Upper lobe of left lung (tissue), 6 donors: ENCODE measurements at places on chromosomes 16 and 17. TPM values are rescaled to one million over a fixed set of nuclear protein-coding genes. Genes with fewer than 3 reads are reported as not detected.

EDC4 gene
- 75.6 TPM for total RNA-seq

PRSS22 gene
- total RNA-seq, result 9.3 TPM

CCDC47 gene
- 65.9 TPM for total RNA-seq

FNDC8 gene
- not detected for total RNA-seq

AOC3 gene
- 111 TPM for total RNA-seq

- H3K4me3 ChIP-seq, result no peak overlapping the region
- H3K36me3 ChIP-seq, result no peaks in the 10 kb centered on the region
- DNase-seq, result no peak
- no peak overlapping the region for H3K27ac ChIP-seq
- no peaks in the 10 kb centered on the region for H3K27me3 ChIP-seq
- no peaks in the 10 kb centered on the region for H3K4me1 ChIP-seq
Measured at GRCh38 chr16:11291091-11291703, 10.1 kb upstream of the PRM1 start.

DNA sequence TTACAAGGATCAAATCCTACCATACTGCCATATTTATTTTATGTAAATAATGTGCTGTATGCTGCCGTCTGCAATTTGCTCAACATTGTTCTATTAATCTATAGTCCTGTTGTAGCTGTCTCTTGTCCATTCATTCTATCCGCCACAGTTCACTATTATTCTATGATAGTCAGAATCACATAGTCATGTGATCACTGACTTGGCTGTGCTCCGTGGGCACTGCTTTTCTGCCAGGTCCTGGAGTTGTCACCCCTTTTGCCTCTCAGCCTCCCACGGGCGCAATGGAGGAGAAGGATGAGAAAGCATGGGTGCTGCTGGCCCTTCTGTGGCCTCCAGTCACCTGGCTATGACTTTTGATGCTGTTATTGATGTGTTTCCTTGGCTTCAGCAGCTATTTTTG, 37.3 kb upstream of the ANKFY1 start:
- H3K27me3 ChIP-seq, result no peaks in the 10 kb centered on the region
- H3K4me1 ChIP-seq, result no peaks in the 10 kb centered on the region

DNA sequence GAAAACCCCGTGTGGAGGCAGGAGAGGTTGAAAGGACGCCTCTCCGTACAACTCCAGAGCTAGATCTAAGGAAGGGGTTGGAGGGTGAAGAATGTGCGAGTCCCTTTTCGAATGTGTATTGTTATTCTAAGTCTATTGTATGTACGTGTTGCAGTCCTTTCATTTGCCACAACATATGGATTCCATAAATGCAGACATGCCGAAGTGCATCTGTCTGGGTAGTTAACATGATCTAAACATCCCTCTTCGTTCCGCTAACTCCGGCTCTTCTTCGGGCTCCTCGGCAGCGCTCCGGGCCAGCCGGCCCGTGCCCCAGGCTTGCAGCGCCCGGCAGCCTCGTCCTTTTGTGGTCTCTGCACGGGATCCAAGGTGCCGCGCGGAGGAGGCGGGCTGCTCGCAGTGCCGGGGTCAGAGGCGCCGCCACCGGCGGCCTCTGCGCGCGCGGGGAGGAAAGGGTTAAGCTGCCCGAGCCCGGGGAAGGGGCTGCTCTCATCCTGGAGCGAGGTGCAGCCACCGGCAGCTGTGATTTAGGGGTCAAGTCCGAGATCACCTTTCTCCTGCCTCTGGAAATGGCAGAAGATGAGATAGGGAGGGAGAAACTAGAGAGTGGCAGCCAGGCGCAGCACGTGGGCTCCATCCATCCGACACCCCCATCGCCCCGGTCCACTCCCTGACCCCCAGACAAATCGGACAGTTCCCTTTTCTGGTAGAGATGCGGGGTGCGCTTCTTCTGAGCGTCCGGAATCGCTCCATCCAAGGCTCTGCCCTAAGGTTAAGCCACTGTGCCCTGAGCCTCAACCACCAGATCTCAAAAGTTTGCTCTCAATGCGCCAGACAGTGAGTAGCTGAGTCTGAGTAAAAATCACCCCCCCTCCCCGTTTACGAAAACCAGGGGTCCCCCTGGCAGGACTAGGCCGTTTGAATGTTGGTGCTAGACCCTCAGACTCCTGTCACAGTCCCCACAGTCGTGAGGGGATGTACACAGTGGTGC, 15.1 kb upstream of the ZFHX3 start:
- H3K27ac ChIP-seq, result peak overlapping the region; percentile 57
- H3K4me3 ChIP-seq, result peak overlapping the region; percentile 34
- peaks cover 35% of the 10 kb centered on the region for H3K27me3 ChIP-seq
- peaks cover 58% of the 10 kb centered on the region for H3K4me1 ChIP-seq
- no peaks in the 10 kb centered on the region for H3K36me3 ChIP-seq

- no peaks in the 10 kb centered on the region for H3K4me1 ChIP-seq
- no peak overlapping the region for H3K27ac ChIP-seq
Measured at GRCh38 chr17:64682261-64683181, 20.4 kb upstream of the SMURF2 start.

DNA sequence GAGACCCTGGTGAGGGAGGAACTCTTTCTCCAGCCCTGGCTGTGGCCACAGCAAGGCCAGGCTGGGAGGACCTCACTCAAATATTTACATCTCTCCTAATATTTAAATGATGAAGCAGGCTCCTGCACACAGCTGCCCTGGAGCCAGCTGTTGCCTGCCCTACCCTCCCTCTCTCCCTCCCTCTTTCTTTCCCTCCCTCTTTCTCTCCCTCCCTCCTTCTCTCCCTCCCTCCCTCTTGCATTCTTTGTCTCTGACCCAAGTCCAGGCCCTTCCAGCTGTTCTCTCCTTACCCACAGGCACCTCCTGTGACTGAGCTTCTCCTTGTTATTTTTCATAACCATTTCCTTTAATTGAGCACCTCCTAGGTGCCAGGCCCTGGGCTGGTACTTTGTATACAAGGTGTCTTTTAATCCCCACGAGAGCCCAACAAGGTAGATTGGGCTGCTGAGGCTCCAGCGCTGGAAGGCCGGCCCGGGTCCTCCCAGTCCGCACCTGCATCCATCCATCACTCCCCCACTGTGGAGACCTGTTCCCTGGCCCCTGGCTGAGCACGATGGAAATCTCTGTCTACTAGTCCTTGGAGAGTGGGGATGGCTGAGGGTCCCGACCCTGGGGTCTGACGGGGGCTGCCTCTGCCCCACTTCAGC, 242.3 kb downstream of the SEC14L1 start:
- no peaks in the 10 kb centered on the region for H3K27me3 ChIP-seq
- DNase-seq, result no peak
- H3K4me1 ChIP-seq, result peaks cover 96% of the 10 kb centered on the region
- peak overlapping the region; percentile 91 for H3K27ac ChIP-seq
- H3K36me3 ChIP-seq, result no peaks in the 10 kb centered on the region

GRCh38 chr17:57080718-57081117, 4.3 kb upstream of the AKAP1 start:
- DNase-seq, result no peak
- no peaks in the 10 kb centered on the region for H3K27me3 ChIP-seq
- H3K36me3 ChIP-seq, result no peaks in the 10 kb centered on the region
- no peaks in the 10 kb centered on the region for H3K4me1 ChIP-seq
- H3K4me3 ChIP-seq, result no peak overlapping the region

GRCh38 chr16:81610144-81610842, 165.7 kb downstream of the CMIP start:
- no peak overlapping the region for H3K4me3 ChIP-seq
- DNase-seq, result peak; percentile 93
- H3K27me3 ChIP-seq, result no peaks in the 10 kb centered on the region
- no peaks in the 10 kb centered on the region for H3K36me3 ChIP-seq
- peak overlapping the region; percentile 13 for H3K27ac ChIP-seq

- H3K36me3 ChIP-seq, result no peaks in the 10 kb centered on the region
- H3K4me1 ChIP-seq, result peaks cover 74% of the 10 kb centered on the region
- DNase-seq, result no peak
- H3K27me3 ChIP-seq, result no peaks in the 10 kb centered on the region
Measured at GRCh38 chr16:24988593-24989338, 26.4 kb downstream of the ARHGAP17 start.

- H3K36me3 ChIP-seq, result no peaks in the 10 kb centered on the region
- no peak overlapping the region for H3K27ac ChIP-seq
- no peaks in the 10 kb centered on the region for H3K27me3 ChIP-seq
- H3K4me1 ChIP-seq, result no peaks in the 10 kb centered on the region
- no peak for DNase-seq
Measured at GRCh38 chr17:57293077-57293476, 36.8 kb downstream of the MSI2 start.
